ENCODE measurements at places on chromosomes 3 and 15.

- no peak for DNase-seq
Measured at GRCh38 chr3:157170861-157171260, 10.9 kb upstream of the CCNL1 start.

DNA sequence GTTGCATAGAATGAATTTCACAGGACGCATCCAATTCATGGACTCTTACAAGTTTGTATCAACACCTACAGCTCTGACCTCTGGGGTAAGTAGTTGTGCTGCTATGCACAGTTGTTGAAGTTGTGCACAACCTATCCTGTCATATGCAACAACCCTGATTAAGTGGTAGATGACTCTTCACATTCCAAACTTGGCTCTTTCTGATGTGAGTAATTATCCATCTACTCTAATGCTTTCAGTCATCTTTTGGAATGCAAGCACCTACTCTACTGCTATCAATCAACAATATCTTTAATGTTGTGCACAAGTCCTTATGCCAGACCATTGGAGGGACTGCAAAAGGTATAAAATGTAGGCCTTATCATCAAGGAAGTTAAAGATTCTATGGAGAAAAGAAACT lies 921.4 kb downstream of the MCTP2 start:
- no peak for DNase-seq

DNA sequence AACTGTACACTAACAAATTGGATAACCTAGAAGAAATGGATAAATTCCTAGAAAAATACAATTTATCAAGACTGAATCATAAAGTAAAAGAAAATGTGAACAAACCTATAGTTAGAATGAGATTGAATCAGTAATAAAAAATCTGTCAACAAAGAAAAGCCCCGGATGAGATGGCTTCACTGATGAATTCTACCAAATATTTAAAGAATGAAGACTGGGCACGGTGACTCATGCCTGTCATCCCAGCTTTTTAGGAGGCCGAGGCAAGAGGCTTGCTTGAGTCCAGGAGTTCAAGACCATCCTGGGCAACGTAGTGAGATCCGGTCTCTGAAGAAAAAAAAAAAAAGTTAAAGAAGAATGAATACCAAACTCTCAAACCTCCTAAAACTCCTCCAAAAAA lies 17.7 kb upstream of the AP4E1 start:
- no peak for DNase-seq

- DNase-seq = no peak
Measured at GRCh38 chr15:69808756-69809155, 289.0 kb downstream of the TLE3 start.

DNA sequence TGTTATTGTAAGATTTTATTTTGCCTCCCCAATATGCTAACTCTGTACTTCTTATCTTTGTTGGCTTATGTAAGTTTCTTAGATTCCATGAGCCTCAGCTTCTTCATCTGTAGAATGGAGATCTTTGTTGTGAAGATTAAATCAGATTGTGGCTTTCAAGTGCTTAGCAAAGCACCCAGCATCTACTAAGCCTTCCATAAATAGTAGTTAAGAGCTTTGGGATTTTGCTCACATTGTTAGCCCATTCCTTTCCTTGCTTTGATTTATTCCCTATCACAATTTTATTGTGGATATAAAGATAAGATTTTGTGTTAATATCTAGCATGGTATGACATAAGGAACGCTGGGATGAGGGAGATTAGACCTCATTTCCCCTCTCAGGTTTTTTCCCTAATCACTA lies 501.4 kb downstream of the PYDC2 start:
- DNase-seq = no peak

GRCh38 chr15:41494922-41495735 lies 1.5 kb downstream of the ITPKA start:
- peak; percentile 20 for DNase-seq

Measured in CD4-positive, CD25-positive, alpha-beta regulatory T cell (primary cell).